ENCODE measurements at places on chromosomes 6 and 20.

- DNase-seq = no peak
Observed at GRCh38 chr6:46350714-46351113, 140.5 kb downstream of the RCAN2 start.

GRCh38 chr6:157236040-157236725, 87.1 kb downstream of the TMEM242 start:
- DNase-seq = no peak

DNA sequence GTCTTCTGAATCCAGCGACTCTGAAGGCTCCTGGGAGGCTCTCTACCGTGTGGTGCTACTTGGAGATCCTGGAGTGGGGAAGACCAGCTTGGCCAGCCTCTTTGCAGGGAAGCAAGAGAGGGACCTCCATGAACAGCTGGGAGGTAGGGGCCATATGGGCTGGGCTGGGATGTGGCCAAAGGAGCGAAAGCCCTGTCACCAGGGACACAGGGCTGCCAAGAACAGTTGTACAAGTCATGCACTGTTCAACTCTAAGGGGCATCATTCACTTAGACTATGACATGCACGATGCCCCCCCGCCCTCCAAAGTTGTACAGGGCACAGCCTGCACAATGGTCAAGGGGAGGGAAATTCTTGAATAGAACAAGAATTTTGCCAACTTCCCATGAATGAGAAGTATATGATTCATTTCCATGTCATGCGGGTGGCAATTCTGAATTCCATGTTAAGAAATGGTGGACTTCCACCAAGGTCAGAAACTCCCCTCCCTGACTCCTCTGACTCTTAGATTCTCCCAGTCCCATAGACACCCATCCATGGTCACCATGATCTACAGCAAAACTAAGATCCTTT, 1.6 kb downstream of the REM1 start:
- DNase-seq = no peak

GRCh38 chr6:144052488-144052887, 42.9 kb downstream of the SF3B5 start:
- no peak for DNase-seq

DNA sequence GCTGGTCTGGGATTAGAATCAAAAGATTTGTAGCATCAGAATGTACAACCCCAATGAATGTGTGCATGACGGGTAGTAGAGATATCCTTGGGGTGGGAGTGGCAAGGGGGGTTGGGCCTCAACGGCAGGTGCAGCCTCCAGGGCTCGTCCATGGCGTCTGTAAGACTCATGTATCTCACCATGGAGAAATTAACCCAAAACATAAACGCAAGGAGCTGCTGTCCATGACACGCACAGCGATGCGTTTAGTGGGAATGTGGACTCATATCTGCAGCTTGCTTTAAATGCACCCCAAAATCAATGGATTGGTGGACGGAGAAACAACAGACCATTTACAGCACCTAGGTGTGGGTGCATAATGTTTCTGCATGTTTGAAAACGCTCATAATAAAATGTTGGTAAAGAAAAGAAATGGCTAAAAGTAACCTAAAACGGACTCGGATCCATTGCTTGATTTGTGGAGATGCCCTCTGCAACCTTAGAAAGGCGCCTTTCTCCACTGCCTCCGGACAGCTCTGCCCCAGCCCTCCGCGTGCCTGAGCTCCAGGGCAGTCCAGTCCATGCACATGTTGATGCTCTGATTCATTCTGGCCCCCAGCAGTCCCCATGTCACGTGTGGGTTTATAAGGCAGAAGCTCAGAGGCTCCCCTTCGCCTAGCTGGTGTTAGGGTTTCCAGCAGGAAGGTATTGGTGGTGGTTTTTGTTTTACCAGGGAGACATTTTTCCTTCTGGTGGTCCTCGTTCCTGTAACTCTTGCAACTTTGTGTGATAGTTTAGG, 24.5 kb downstream of the PYGB start:
- no peak for DNase-seq

GRCh38 chr6:140879946-140880345, 1252.8 kb upstream of the GJE1 start:
- no peak for DNase-seq

DNA sequence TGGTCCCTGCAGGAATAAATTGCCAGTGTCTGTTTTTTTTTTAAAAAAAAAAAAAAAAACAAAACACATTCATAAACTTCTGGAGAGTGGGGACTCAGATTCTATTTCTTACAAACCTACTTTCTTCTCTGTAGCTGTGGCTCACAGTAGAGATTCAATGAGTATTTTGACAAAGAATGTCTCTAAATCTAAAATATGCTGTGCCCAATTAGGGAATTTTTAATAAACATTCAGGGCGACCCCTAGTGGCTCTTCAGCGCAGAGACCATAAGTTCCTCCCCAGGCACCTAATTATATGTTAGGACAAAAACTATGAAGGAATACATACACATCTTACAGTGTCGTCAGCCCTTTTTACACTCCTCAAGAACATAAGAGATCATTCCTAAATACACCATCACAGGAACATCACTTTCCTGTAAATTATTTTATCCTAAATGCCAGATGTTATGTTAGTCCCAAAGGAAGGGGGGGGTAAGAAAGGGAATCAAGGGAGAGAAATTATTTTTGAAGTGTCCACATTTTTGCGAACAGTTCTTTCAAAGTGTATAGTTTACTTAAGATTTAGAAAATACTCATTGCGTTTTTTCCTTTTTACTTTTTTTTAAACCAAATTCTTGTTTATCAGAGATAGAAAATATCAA, 21.8 kb upstream of the NAA20 start:
- no peak for DNase-seq

DNA sequence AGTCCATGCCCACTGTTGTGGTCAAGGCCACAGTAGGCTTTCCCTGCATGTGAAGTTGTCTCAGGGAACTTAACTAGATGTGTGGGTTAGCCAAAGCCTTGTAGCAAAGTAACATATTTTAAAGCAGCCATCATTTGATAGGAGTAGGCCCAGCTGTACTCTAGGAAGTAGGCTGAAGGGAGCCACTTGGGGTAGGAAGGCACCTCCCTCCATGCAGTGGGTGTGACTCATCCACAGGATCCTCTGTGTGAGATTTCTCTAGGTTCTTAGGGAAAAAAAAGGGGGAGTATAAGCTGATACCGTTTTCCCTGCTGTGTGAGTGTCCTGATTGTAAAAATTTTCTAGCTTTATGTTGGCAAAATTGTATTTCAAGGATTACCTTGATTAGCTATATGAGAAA, 44.7 kb downstream of the VAPB start:
- no peak for DNase-seq

DNA sequence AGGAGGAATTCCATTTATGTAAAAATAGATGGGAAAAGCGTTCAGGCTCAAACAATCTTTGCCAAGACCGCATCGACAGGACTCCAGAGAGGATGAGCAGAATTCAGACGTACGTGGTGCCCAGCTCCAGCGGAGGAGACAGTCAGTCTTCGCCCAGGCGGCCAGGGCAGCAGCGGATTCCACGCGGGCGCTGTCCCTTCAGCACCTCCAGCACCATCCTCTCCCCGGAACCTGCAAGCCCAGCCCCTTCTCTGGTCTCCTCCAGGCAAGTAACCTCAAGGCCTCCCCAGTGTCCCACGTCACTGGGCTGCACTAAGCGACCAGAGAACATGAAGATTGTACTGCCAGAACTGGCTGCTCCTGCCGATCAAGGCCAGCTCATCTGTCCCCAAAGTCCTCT, 2.8 kb upstream of the KCNQ2 start:
- DNase-seq = no peak

- DNase-seq = no peak
Observed at GRCh38 chr6:50819466-50819903, 814 bp downstream of the TFAP2B start.

DNA sequence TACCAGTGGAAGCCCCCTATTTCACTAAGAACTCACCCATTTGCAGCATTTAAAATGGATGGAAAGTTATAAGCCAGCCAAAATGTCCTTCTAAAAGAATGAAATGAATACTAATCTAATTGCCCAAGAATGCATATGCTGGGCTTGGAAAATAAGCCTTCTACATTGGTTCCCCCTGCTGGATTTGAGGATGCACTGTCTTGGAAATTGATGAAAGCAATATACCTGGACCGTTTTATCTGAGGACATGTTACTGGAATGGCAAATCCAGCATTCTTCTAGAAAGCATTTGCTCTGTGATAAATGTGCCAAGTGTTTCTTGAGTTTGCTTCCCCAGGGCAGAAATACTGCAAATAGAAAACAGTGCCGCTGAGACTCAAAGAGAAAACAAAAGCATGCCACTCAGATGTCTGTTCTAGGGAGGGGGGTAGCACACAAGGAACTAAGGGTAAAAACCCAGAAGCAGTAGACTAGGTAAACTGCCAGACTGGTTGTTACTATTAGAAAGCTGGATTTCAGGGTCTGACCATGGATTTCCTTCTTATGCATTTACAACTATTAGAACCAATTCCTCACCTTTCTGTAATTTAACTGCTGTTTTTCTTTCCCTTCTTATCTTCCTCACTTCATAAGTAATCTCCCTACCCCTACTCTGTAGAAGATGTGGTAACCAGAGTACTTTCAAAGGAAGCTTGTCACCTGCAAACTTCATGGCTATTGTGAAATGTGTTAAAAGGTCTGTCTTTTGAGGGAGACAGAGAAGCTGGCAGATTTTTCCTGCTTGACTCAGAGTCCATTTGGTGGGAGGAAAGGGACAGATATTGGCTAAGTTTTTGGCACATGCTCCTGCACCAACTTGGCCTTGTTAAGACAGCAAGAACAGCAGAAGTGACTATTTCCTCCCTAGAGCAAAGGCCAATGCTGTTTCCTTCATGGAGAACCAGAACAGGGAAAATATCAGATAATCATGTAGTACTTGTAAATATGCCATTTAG, 642.6 kb downstream of the KIF16B start:
- no peak for DNase-seq

GRCh38 chr6:101645770-101646169, 252.3 kb downstream of the GRIK2 start:
- DNase-seq = no peak

- DNase-seq = no peak
Observed at GRCh38 chr6:17300637-17301036, 19.5 kb downstream of the RBM24 start.

DNA sequence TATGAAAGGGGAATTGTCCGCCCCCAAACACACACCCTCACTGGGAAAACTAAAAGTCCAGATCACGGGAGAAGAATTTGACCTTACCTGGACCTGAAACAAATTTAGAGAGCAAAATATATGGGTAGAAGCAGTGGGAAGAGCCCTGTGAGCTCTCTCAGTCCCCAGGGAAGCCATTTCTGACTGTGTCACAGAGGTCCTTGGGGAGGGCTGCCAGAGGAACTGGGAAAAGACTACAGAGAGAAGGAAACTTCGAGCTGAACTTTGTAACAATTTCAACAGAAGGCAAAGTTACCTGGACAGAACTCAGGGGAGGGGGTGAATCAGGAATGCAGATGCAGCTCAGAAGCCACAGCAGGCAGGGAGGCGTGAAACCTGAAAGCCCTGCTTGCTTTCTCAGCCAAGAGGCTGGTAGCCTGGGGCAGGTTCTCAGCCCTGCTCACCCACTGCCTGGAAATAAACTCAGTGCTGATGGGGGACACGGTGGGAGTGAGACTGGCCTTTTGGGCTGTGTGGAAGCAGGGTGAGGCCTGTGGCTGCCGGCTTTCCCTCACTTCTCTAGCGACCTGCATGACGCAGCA, 163.8 kb downstream of the TMEM200A start:
- no peak for DNase-seq

DNA sequence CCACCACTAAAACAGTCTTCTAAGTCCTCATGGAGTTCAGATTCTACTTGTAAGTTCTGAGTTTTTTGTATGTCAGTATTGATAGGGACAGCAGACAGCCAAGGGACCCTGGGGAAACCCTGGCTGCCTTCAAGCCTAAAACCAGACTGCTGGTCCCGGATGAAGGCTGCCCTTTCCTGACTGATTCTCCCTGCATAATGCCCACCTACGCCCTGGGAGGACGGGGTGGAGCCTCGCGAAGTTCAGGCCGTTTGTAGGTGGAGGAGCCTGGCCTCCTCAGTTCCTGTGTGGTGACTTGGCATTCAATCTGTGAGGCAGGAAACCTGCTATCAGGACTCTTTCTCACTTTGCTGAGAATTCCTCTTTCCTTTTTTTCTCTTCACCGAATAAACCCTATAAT, 120.3 kb upstream of the LGSN start:
- DNase-seq = no peak

- DNase-seq = no peak
Observed at GRCh38 chr20:6496874-6497273, 270.6 kb upstream of the BMP2 start.

GRCh38 chr6:24883618-24884017, 52.1 kb downstream of the RIPOR2 start:
- no peak for DNase-seq

DNA sequence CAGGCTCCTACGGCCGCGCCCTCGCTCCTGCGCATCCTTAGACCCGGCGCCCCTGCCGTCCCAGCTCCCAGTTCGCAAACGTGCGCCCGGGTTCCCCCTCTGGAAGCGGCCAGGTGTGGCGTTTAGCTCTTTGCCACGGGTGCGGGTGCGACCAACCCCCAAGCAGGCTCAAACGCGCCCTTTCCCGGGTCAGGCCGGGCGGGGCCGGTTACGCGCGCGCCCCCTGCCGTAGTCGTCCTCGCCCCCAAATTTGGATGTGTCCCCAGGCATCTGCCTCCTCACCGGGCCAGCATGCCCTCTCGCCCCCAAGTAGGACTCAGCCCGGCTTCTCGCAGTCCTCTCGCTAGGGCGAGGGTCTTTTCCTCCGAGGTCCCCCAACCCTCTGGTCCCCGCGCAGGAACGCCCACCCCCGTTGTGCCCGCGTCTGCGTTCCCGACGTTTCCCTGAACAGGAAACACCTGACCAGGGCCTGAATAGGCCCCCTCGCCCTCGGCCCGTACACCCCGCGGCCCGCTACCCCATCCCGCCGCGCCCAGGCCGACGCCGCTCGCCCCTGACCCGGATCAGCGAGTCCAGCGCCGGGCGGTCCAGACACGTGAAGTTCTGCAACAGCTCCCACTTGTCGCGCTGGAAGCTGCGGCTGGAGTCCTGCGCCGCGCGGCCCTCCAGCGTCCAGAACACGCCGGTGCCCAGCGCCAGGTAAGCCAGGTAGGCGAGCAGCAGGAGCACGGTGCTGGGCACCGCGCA, 520 bp downstream of the KCNK17 start:
- no peak for DNase-seq

DNA sequence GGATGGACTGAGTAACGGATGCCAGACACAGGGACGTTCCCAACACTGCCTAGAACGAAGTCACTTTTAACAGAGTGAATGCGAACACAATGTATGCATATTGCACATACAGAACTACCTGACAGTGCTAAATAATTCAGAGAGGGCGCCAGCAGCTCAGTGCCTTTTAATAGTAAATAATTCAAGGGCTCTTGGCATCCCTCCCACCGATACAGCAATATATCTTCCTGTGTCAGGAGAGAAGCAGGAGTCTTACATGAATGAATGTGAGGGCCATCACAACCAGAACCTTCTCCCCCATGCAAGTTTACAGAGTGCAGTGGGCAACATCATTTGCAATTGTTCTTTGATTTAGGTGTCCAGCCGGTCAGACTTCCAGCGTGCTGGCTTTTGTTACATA, 88.4 kb upstream of the KCNG1 start:
- DNase-seq = no peak

DNA sequence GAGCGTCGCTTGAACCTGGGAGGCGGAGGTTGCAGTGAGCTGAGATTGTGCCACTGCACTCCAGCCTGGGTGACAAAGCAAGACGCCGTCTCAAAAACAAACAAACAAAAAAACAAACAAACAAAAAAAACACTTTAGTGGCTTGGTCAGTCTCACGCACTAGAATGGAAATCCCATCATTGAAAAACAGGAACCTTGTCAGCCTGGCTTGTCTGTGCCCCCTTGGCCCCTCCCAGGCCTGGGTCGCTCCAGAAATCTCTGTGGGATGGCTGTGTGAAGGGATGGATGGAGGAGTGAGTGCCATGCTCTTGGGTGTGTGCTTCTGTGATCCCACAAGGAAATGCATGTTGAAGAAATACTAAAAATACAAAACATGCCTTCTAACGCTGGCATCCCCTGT, 20.9 kb upstream of the NAA20 start:
- DNase-seq = no peak

Measured in NCI-H187 treated with DMSO at 0.1 percent for 48 hours (cell line).